Cardiac muscle cell (in vitro differentiated cells and primary cell): ENCODE measurements at places on chromosomes 4 and X.

DNA sequence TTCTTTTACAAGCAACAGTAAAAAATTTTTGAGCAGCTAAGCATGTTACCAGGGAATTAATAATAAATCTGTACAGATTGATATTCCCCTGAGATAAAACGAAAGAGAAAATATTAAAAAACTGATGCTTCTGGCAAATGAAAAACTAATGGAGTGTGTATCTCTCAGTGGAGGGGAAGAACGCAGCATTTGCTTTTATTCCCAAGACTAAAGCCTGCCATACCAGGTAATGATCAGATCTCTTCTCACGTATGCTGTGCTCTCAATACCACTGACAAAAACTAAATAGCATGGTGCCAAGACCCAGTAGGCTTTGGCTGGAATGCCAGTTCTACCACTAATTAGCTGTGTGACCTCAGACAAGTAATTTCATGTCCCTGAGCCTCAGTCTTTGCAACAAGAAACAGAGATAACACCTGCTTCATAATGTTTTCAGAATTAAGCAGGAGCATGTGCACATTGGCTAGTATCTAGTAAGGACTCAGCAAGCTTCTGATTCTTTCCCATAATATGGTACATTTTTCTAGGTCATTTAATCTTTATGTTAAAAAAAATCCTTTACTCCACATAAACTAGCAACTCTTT lies 179.6 kb downstream of the CENPC start:
- DNase-seq, result no peak

DNA sequence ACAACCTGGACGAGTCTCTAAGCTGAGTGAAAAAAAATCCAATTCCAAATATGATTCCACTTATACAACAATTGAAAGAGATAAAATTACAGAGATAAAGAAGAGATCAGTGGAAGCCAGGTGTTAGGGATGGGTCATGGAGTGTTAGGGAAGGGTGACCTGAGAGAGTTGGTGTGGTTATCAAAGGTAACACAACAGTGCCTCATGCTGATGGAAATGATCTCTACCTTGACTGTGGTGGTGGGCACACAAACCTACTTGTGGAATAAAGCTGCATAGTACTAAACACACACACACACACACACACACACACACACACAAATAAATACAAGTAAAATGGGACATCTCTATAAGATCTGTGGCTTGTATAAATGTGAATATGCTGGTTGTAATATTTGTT lies 26.0 kb downstream of the BEND2 start:
- no peak for DNase-seq

- no peak for DNase-seq
Measured at GRCh38 chr4:48664938-48665337, 115.1 kb downstream of the FRYL start.

GRCh38 chr4:78654807-78655206 lies 103.2 kb downstream of the ANXA3 start:
- DNase-seq, result no peak

GRCh38 chrX:39065051-39065871 lies 264.0 kb downstream of the MID1IP1 start:
- DNase-seq, result peak; percentile 14

- DNase-seq, result no peak
Measured at GRCh38 chrX:81202456-81202819, 536 bp downstream of the SH3BGRL start.

GRCh38 chrX:40875476-40875875 lies 140.1 kb upstream of the MED14 start:
- no peak for DNase-seq

DNA sequence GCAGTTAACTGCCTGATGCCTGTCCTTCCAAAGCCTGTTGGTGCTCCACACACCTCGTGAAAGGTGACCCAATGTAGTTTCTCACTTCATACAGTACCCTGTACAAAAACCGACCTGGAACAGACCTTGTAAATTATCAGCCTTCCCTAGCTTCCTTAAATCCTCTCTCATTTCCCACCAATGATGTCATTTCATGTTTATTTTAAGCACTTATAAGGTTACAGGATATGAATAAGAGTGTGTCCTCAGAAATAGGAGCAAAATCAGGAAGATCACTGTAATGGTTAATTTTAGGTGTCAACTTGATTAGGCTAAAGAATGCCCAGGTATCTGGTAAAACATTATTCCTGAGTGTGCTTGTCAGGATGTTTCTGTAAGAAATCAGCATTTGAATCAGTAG lies 44.7 kb downstream of the TMEM150C start:
- DNase-seq, result peak; percentile 34

DNA sequence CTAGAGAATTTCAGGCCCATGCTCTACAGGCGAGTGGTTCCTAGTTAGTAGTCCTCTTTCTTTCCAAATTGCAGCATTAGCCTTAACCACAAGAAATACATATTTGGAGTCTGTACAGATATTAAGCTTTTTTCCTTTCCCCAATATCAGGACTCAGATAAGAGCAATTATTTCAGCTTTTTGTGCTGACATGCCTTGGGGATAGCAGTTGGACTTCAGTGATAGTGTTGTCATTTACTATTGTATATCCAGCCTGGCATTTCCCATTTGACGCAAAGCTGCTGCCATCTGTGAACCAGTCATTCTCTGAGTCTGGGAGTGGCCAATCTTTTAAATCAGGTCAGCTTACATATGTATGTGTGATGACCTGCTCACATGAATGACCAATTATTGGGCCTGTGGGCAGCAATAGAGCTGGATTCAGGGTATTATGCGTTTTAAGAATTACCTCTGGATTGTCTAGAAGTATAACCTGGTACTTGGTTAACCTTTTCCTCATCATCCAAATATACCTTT lies 6.8 kb upstream of the CEP135 start:
- DNase-seq, result no peak

GRCh38 chr4:184729946-184730345 lies 4.0 kb downstream of the CENPU start:
- DNase-seq, result no peak

- DNase-seq, result no peak
Measured at GRCh38 chr4:154044742-154045485, 256.0 kb upstream of the SFRP2 start.

GRCh38 chrX:72021975-72022374 lies 109.7 kb downstream of the RTL5 start:
- no peak for DNase-seq

- DNase-seq, result peak; percentile 79
Measured at GRCh38 chr4:186570193-186570996, 15.0 kb upstream of the MTNR1A start.

DNA sequence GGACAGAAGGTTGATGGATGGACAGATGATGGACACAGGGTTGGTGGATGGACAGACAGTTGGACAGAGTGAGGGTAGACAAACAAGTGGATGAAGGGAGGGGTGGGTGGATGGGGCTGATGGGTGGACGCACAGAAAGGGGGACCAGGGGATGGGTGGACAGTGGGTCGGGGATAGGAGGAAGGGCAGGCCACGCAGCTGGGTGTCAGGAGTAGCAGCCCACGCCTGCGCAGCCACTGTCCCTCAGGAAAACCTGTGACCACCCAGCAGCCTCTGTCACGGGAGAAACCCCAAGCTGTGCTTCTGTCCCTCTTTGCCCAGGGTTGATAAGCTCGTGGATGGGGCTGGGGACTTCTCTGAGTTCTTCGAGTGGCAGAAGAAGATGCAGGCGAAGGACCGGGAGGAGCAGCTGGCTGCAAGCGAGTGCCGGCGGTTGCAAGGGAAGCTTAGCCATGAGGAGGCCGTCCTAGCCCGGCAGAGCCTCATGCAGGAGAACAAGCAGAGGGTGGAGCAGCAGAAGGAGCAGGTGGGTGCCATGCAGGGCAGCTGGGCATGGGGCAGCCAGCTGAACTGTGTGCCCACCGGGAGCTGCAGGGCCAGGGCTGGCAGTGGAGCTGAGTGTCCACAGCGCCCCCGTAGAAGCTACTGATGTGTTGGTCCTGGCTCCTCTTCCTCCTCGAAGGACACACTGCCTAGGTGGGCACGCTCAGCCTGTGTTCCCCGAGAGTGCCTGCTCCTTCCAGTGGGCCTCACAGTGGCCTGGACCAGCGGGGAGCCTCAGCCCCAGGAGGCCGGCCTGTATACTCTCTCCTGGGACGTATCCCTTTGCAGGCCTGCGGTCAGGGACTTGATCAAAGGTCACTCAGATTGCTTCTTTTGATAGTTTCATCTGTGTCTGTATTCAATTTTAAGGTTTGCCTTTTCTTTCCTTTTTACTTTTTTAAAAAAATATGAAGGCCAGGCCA lies 16.8 kb upstream of the RNF4 start:
- no peak for DNase-seq

DNA sequence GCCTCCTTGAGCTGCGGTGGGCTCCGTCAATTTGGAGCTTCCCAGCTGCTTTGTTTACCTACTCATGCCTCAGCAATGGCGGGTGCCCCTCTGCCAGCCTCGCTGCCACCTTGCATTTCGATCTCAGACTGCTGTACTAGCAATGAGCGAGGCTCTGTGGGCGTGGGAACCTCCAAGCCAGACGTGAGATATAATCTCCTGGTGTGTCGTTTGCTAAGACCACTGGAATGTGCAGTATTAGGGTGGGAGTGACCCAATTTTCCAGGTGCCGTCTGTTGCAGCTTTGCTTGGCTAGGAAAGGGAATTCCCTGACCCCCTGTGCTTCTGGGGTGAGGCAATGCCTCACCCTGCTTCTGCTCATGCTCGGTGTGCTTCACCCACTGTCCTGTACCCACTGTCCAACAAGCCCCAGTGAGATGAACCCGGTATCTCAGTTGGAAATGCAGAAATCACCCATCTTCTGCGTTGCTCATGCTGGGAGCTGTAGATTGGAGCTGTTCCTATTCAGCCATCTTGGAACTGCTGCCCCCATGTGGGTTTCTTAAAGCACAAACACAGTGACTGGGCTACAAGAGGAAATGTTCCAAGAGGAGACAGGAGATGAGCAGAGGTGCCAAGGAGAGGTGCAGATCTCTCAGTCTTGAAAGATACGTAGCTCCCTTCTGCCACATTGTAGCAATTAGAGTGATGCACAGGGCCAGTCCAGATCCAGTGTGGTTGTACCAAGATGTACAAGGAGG lies 193.0 kb upstream of the IGFBP7 start:
- DNase-seq, result peak; percentile 23

GRCh38 chr4:107744532-107744931 lies 24.5 kb upstream of the PAPSS1 start:
- no peak for DNase-seq

GRCh38 chr4:158771776-158772175 lies 3.0 kb downstream of the FNIP2 start:
- no peak for DNase-seq

DNA sequence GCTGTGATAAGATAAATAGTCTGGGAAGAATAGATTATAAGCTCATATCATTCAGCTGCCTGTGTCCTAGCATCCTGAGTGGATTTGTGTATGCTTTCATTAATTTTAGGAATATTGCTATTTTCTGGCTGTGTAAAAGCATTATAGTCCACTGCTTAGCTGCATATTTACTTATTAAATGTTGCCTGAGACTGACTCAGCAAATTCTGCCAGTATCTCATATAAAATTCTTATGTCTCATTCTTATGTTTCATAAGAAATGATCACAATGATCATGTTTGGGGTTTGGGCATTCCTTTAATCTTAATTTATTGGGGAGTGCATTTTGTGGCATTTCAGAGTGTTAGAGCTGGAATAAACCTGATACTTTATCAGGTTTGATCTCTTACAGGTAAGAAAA lies 34.9 kb downstream of the RASSF6 start:
- DNase-seq, result no peak

- peak; percentile 53 for DNase-seq
Measured at GRCh38 chr4:86014599-86014998, 345.3 kb downstream of the MAPK10 start.

- no peak for DNase-seq
Measured at GRCh38 chrX:110425222-110426154, 66.8 kb downstream of the RTL9 start.

GRCh38 chr4:158161551-158162354 lies 11.1 kb downstream of the GASK1B start:
- peak; percentile 96 for DNase-seq
